Femur (tissue), 1 donor: ENCODE measurements at places on chromosomes 5 and 9.
A peak's percentile ranks its signal among the peaks of the same experiment; 100 is the strongest.

DNA sequence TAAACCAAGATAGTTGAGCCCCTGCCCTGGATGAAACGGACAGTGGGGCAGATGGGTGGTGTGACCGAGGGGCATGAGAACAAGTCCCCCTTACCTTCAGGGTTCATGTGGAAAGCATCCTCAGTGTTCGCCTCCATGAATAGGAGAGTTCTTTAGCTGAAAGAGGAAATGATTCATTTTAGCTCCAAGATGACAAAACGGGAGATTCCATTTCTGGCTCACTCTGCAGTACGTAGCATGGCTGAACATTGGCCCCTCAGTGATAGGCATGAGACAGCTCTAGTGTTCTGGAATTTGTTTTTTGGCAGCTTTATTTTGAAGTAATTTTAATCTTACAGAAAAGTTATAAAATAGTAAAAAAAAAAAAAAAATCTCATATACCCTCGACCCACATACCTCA is 70.2 kb upstream of the AGXT2 start:
- no peak for DNase-seq

GRCh38 chr5:41985945-41986695 is 61.0 kb downstream of the FBXO4 start:
- no peak for DNase-seq

- peak; percentile 58 for DNase-seq
These were observed 431 bp downstream of the BNC2 start for GRCh38 chr9:16869882-16870595.

DNA sequence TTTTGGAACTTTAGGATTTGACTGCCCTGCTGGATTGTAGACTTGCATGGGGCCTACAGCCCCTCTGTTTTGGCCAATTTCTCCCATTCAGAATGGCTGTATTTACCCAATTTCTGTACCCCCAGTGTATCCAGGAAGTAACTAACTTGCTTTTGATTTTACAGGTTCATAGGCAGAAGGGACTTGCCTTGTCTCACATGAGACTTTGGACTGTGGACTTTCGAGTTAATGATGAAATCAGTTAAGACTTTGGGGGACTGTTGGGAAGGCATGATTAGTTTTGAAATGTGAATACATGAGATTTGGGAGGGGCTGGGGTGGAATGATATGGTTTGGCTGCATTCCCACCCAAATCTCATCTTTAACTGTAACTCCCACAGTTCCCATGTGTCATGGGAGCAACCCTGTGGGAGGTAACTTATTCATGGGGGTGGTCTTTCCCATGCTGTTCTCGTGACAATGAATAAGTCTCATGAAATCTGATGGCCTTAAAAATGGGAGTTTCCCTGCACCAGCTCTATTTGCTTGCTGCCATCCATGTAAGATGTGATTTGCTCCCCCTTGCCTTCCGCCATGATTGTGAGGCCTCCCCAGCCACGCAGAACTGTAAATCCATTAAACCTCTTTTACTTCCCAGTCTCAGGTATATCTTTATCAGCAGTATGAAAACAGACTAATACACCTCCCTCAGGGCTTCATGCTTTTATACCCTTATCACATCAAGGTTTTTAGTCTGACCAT is 206.6 kb downstream of the DENND1A start:
- DNase-seq, result no peak

GRCh38 chr9:38443181-38443580 is 18.9 kb upstream of the IGFBPL1 start:
- no peak for DNase-seq

DNA sequence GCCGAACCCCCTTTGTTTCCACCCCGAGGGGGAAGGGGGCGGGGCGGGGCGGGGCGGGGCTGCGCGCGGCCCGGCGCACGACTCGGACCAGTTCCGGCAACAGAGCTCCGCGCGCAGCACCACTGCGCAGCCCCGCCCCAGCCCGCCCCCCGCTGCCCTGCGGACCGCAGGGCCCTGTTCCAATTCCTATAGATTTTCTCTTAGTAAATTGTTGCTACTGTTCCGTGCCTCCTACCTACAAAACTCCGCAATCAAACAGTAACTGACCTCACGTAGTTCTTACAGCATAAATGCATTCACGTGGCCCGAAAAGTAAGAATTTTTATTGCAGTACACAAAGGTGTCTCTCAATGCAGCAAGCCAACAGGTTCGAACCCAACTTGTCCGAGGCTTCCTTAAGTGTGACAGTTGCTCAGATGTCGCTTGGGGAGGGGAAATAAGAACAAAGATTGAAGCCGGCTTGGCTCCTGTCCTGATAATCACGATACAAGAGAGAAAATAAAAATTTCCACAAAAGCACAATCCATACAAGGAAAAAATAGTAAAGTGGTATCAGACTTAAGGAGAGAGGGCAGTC is 1.2 kb upstream of the RNF38 start:
- no peak for DNase-seq

DNA sequence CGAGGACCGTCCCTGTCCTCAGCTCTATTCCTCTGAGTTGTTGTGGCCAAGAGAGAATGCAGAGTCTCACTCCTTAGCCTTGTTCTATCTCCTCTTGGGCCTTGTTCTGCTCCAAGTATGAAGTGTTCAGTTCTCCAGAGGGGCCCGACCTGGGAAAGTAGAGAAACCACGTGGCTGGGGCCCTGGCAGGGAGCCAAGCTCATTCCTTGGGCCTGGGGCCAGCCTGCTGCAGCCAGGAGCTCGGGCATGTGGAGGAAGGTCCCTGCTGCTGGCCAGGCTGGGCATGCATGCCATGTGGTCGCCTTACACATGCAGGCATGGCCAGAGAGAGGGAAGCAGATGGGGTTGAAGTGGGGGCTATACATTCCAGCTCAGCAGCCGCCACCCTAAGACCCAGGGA is 60.7 kb downstream of the COL27A1 start:
- DNase-seq, result peak; percentile 87

DNA sequence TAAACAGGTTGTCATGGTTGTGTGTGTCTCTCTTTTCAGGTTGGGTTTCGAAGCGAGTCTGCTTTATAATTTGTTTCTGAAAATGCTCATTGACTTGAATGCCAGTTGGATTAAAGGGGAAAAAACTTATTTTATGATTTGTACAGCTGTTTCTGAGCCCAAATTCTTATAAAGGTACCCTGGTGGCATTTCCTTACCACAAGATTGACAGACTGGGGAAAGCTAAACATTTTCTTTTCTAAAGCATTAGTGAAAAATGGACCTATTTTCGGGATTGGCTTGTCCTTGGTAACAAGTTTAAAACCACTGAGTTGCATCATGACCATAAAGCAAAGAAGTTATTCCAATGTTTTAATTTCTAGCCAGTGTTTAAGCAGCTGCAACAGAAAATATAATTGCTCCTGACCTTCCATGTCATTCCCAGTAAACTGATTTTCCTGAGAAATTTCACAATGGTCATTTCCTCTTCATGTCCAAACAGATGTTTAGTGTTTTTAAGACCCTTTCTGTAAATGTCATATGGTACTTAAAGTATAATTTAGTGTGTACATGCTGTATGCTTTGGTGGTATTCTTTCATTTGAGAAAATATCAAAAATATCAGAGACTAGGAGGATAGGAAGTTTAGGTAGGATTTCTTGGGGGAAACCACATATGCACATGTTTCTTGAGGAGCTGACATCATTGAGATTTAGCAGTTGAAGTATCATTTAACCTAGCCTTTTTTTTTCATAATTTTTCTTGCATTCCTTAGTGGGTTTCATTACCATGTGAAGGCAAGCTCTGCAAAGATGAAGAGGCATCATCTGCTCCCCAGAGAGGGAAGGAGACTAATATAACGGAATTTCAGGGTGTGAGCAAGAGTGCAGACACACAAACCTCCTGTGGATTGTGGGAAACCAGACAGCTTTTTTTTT is 667.1 kb upstream of the RGMB start:
- DNase-seq, result no peak

DNA sequence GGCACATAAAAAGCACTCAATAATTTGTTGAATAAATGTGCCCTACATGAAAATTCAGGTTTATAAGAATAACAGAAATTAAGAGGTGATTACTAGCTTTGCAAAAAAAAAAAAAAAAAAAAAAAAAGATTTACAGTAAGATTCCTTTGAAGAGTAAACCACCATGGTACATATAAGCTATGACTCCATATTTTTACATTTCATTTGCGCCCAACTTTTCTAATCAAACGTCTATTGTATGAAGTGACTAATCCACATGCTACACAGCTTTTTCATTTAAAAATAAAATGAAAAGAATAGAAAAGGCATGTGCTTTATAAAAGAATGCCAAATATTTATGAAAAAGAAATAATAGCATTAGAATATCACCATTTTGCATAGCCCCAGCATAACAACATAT is at the start of gene PLAC8L1:
TSS of gene PLAC8L1 (minus strand) at position 101 of the 400 bp plus-strand sequence. CDS start 1,266 bp downstream, outside the sequence.
- DNase-seq, result no peak

GRCh38 chr5:123508441-123508840 is 3.5 kb upstream of the CSNK1G3 start:
- no peak for DNase-seq

- no peak for DNase-seq
These were observed 35.0 kb upstream of the DMRT1 start for GRCh38 chr9:806285-807156.

DNA sequence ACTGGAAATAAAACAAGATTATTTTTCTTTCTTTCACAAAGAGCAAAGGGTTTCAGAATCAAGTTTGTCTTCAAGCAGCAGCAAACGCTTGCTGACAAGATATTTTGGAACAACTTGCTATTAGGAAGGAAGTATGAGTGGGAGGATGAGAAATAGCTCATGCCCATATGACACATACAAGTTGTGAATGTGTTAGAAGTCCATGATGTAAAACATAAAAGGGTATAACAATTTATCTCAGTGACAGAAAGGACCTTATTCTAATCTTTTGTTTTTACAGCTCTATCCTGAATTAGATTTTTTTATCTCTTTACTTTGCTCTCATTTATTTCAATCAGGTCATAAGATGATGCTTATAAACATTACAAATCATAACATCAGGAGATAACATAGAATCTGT is 516.6 kb upstream of the MEF2C start:
- no peak for DNase-seq

- DNase-seq, result no peak
These were observed 187.8 kb downstream of the NXNL2 start for GRCh38 chr9:88722753-88723152.

- DNase-seq, result no peak
These were observed 41.1 kb downstream of the NFX1 start for GRCh38 chr9:33331377-33331891.

DNA sequence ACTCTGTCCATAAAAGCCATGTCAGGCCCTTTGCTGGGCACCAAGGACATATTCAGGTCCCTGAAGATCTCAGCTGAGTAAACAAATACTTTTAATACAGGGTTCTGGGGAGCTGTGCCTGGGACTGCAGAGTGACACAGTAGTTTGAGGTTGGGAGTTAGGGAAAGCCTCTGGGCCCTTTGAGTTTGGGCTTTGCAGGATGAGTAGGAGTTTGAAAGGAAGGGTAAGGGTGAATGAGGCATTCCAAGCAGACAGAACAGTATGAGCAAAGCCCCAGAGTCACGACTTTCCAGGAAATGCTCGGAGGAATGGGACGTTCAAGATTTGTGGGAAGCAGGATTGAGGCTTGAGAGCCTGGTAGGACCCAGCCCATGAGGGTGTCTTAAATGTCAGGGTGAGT is 13.3 kb downstream of the CRB2 start:
- DNase-seq, result no peak

- no peak for DNase-seq
These were observed 1.9 kb downstream of the CDH18 start for GRCh38 chr5:19986031-19986619.

- no peak for DNase-seq
These were observed 6.6 kb downstream of the SMARCA2 start for GRCh38 chr9:2021731-2022130.

DNA sequence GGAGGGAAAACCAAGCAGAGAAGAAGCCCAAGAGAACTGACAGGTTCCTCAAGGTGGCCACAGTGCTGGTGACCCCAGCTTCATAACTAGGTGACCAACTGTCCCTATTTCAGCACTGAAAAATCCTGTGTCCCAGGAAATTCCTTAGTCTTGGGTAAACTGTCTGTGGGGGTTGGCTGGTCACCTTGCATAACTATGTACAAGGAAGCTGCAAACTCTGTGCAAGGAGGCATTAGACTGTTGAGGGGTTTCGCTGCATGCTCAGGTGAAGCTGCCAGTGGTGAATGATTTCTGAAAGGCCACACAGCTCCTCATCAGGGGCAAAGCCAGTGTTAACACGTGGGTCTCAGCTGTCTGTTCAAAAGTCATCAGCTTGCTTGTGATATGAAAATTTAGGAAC is 36.9 kb downstream of the PCSK5 start:
- DNase-seq, result no peak

DNA sequence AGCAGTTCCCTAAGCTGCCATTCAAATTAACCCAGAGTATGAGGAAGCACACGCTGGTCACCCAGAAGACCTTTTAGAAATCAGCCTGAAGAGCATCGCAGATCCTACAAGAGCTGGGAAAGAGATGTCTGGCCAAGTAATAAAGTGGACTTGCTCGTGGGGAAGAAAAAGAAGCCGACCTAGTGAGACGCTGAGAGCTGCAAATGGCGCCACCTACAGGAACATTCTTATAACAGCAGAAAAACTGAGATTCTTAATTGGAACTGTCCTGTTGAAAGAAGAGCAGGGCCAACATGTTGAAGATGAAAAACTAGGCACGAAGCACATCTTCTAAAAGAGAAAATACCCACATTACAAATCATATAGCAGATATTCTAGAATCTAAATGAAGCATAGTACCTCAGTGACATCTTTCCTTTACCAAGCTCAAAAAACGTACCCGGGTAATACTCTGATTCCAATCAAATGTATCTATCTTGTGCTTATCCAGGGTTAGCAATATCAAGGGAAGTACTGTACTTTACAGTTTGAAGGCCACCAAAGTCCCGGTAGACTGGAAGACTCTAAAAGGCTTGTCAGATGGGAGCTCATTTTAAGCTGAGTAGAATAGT is 3.9 kb upstream of the GNAQ start:
- peak; percentile 76 for DNase-seq

DNA sequence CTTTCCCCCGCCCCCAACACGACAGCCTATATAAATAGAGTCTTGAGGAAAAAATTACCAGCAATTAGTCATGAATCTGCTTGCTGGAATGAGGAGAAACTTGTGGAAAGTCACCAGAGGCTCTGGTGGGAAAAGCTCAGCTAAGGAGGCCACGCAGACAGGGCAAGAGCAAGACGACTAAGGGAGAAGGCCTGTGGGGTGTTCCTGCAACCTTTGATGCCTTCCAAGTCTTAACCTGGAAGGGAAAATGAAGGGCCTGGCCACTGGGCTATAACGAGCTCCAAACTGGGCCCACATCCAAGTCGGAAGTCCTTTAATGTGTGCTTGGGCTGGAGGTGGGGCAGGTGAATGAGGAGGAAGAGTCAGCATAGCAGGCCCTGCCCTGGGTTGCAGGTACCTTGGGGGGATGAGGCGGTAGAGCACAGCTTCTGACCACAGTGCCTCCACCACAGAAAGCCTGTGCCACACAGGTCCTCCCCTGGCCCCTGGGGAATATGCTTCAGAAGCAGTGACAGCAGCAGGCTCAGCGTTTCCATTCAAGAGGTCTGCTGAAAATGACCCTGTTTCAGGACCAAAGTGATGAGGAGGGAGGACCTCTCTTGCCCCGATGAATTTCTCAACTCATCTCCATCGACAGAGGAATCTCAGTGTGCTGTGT is 92.8 kb upstream of the LRRTM2 start:
- no peak for DNase-seq
